ENCODE measurements at places on chromosomes 11 and 22.

DNA sequence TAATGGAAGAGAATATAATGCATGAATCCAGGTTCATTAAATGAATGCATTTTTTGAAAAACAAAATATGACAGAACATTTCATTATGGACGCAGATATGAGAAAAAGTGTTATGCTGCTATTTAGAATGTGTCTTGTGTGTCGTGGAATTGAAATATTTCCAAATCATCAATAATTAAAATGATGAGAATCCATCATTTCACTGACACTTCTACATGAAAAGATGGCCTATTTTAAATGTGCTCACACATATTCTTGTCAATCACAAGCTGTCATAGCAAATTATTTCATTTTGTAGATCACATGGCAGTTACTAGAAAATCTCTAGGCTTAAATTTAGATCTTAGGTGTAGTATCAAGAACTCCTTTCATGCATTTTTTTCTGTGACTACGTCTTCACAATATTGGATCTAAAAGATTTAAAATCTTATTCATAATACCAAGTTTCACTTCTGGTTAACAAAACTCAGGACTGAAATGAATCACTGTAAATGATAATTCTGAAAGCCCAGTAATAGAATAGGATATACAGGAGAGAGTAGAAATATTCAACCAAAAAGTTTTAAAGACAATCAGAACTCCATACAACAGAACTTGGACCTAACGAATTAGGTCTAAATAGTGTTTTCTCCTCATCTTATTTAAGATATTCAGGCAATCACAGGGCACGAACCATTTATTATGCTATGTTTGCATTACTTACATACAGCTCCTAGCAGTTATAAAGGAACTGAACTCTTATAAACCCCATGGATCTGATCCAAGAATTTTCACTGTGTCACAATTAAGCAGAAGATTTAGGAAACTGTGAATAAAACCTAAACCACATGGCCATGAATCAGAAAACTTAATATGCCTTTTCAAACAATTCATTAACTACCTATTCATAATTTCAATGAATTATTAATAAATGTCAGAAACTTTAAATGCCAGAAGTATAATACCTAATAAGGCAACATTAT is 67.7 kb downstream of the DCDC1 start:
- no peak for DNase-seq

DNA sequence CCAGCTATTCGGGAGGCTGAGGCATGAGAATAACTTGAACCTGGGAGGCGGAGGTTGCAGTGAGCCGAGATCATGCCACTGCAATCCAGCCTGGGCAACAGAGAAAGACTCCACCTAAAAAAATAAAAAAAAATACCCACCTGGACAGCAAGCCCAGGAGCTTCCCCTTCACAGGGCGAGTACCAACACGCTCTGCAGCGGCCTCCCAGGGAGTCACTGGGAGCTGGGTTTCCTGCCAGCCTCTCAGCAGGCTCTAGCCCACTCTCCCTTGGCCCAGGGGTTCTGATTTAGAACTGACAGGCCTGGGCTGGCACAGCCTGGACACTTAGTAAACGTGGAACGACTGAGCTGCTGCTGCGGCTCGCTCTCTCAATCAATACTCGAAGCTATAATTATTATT is 2.0 kb upstream of the CABP7 start:
- DNase-seq = no peak

DNA sequence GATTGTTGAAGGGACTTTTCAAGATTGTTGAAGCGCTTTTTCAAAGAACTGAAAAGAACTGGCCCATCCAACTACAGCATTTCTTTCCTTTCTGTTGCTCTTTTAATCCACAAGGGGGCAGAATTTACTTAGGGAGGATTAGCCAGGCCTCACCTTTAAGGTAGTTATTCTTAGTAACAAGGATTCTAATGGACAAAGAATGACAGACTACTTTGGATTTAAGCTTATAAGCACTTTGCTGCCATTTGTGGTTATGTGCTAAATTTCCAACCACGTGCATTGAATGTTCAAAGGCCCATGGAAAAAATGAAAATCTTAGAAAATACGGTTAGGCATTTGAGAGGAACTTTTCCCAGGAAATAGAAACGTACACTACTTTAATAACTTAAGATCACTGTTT is 49.5 kb upstream of the HSPA8 start:
- DNase-seq = no peak

GRCh38 chr11:61162092-61162941 is 1.1 kb upstream of the VPS37C start:
- DNase-seq = no peak

- DNase-seq = peak; percentile 84
These were observed 16.6 kb downstream of the CRELD2 start for GRCh38 chr22:49934891-49935557.

DNA sequence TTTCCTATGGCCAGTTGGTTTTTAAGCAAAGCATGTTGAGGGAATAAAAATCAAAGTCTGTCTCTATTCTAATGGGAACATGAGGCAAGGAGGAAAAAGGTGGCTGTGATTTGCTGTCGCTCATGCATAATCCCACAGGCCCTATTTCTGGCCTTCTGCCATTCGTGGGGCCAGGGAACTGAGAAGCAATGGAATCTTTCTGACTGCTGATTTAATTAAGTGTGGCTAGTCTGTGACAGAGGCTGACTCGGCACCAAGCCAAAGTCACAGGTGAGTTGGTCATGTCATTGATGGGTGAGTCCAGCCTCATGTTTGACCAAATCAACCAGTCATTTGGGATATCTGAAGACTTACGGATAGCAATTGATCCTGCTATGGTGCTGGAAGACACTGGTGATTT is 429.3 kb upstream of the CADM1 start:
- DNase-seq = no peak

DNA sequence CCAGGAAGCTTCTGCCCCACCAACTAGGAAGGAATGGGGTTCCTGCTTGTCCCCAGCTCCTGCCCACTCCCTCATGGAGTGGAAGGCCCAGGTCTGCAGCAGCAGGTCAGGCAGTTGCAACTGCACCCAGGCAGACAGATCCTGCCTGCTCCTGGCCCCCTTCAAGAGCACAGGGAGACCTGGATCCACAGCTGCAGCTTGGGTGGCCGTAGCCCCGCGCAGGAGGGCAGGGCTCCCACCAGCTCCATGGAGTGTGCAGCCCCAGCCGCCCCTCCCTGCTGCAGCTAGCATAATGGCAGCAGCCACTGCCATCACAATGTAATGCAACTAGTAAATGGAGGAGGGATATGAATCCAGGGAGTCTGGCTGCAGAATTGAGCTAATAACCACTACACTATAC is 187.5 kb upstream of the PLET1 start:
- no peak for DNase-seq

DNA sequence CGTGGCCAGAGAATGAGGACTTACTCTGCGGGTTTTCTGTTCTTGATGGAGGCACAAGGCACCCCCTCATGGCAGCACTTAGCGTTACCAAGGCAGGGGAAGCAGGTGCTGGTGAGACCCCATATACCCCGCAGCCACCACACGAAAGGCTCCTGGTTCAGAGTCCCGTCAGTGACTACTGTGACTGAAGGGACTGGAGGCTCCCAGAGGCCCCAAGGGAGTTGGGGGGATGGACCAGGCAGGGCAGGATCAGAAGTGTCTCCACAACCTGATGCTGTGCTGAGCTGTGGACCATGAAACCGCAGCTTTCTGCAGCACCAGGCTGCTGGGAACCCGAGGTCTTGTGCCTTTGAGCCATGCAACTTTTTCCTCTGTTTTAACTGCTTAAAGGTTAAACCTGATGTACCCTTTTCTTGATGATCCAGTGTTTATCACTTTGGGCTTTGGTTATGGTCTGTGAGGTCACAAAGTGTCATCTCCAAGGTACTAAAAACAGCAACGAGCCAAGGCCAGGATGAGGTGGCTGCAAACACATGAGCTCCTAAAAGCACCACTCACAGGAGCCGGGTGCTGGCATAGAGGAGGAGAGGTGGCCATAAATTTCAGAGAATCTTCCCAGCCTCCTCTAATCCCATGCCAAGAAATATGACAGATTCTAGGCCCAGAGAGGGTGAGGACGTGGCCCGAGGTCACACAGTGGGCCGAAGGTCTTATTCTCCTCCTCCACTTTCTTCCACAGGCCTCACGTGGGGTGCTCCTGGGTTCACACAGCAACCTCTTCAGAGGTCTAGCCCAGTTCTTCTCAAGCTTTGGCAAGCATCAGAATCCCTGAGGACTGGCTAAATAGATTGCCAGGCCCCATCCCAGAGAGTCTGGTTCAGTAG is 4.2 kb upstream of the LRRC32 start:
- peak; percentile 51 for DNase-seq
